Activated CD8-positive, alpha-beta T cell treated with anti-CD3 and anti-CD28 coated beads for 36 hours (primary cell): ENCODE measurements at places on chromosomes 2 and 18. TPM values are rescaled to one million over a fixed set of nuclear protein-coding genes. Genes with fewer than 3 reads are reported as not detected.

DNA sequence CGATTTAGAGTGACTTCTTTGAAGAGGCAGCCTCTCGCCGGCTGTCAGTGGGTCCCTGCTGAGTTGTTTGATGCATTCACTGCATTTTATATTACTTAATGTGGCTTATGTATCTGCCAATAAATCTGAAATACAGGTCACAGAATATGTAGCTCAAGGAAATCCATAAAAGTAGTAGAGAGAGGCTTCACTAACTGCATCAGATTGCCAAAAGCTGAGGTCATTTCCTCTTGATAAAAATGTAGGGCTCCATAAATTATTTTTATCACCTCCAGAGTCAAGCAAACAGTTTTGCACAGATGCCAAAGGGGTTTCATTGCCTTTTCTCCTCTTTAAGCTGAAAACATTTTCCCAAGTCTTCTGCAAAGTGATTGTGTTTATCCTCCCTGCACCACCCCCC, 36.5 kb upstream of the CCDC93 start:
- no peak for DNase-seq

KCNG2 gene
- total RNA-seq, result not detected

FLACC1 gene
- total RNA-seq, result 0.59 TPM

GRCh38 chr18:55732227-55733106, 144.5 kb upstream of the TCF4 start:
- DNase-seq, result no peak

GRCh38 chr2:3280683-3281520, 96.7 kb downstream of the EIPR1 start:
- DNase-seq, result no peak

- DNase-seq, result no peak
Measured at GRCh38 chr2:49948091-49948490, 793.8 kb upstream of the FSHR start.

KCNE4 gene
- not detected for total RNA-seq

LCT gene
- 0.11 TPM for total RNA-seq

DNA sequence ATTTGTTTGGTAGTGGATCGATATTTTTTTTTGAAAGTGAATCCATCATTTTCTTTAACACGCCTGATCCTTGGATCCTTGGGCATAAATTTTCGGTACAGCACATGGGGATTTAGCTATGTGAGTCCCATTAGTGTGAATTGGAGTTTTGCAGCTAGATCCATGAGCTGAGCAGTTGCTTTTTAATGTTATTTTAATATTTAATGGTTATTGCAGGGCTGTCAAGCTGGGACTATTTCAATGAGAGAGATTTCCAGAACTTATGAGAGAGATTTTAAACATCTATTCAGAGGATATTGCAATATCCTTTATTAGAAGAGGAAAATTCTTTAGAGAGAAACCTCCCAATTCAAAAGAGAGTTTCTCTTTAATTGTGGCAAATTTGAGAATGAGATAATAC, 35.6 kb upstream of the TCF4 start:
- no peak for DNase-seq

DNA sequence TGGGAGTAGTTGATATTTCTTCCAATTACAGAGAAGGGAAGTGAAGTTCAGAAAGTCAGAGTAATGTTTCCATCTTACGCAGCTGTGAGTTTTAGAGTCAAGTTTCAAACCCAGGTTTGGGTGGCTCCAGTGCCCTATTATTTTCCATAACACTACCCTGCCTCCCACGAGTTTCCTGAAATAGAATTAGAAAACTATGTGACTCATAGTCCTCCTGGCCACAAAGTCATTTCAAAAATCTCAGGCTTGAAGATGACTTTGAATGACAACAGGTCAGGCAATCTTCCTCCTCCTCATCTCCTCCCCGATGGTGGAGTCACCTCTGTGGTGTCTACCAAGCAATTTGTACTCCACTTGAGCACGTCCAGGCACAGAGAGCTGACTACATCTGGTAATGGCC, 212.3 kb upstream of the TRIB2 start:
- peak; percentile 67 for DNase-seq

GRCh38 chr2:13537771-13538349, 821.1 kb downstream of the TRIB2 start:
- no peak for DNase-seq

UGT1A3 gene
- total RNA-seq, result not detected

GRCh38 chr2:25674077-25674362, 643 bp upstream of the DTNB start:
- DNase-seq, result no peak

HSPD1 gene
- 1,051 TPM for total RNA-seq

GRCh38 chr2:112622528-112622849, 23.2 kb upstream of the SLC20A1 start:
- no peak for DNase-seq

DNA sequence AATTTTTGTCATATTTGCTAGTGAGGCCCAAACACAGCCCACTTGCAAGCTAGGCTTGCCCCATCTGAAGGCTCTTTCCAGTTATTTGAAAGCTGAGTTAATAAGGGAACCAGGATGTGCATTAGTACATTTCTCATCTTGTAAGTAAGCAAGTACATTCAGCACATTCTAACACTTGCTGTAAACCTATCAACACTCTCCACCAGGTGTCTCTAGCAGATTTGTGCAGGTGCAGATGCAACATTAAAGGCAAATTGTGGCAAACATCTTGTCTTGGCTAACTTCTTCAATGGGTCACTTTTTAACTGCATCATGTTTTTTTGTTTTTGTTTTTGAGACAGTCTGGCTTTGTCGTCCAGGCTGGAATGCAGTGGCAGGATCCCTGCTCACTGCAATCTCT, 25.3 kb upstream of the MFSD6 start:
- peak; percentile 37 for DNase-seq

- no peak for DNase-seq
Measured at GRCh38 chr2:138610201-138610953, 108.8 kb downstream of the SPOPL start.

IL1B gene
- total RNA-seq, result not detected

DNA sequence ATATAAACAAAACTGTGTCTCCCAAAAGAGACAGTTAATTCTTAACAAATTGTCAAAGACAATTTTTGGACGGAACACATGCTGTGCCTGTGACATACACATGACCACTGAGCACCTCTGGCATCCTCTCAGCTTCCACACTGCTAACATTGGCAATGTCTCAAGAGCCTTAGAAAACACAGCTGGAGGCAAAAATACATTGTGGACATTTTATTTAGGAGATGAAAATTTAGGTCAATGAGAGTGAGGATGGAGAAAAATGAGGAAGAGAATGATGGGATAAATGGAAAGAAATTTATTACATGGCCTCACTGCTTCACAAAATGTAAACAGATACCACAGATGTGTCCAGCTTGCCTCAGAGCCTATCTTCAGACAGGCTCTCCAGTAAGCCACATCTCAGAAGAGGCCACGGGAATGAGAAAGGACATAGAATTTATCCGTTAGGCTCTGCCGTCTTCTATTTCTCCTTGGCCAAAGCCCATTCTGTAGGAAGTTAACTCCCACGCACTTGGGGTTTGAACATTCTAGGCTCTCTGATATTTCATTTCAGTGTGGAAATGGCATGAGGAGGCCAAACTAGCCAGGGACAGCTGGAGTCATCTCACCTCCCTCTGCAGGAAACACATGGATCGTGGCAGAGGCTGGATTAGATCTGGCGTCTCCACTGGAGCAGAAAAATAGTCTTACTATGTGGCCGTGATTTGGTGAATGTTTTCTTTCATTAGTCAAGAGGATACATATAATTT, 519.4 kb upstream of the DSEL start:
- DNase-seq, result no peak

ABCG8 gene
- total RNA-seq, result not detected

MPV17 gene
- 72.3 TPM for total RNA-seq

- DNase-seq, result no peak
Measured at GRCh38 chr2:240993446-240994170, 4.8 kb upstream of the SNED1 start.

UGT1A1 gene
- total RNA-seq, result not detected

- no peak for DNase-seq
Measured at GRCh38 chr2:13413989-13414388, 697.3 kb downstream of the TRIB2 start.

GRCh38 chr2:179071810-179072355, 21.9 kb upstream of the CCDC141 start:
- DNase-seq, result no peak

DNA sequence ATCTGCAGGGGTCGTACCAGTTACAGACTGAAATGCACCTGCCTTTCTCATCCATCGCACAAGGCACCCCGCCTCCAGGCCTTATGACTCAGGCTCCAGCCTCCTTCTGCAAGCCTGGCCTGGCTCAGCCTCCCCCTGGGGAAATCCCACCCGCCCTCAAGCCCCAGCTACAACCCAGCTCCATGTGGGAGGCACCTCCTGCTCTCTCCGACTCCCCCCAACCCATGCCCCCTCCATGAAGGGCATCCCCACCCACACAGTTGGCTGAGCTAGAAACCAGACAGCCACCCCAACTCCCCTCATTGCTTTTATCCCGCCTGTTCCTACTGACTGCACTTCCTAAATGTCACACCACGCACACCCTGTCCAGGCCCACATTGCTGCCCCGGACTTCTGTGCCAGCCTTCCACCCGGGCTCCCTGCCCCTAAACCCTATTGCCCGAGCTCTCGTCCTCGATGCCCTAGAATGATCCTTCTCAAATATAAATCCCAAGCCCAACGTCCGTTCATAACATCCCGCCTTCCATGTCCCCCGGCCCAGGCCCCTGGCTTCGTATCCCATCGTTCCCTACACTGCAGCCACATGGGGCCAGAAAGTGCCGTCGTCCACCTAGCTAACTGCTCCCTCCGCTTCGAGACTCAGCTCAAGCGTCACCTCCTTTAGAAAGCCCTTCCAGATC, 9.9 kb downstream of the DNMT3A start:
- peak; percentile 89 for DNase-seq

DNA sequence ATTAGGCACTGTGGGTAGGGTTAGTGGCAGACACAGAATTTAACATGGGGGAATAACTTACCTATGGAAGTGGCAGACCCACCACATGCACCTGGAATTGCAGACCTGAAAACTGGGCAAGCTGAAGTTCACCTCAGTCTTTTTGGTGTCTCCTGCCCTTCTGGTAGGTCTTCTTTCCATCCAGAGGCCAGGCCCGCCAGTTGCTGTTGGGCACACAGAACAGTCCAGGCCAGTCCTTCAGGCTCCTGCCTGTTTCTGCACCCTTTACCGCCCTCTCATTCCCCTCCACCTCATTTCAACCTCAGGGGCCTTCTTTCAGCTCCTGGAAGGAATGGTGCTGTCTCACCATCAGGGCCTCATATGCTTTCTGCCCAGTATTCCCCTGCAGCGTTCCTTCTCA, 358.9 kb upstream of the ETAA1 start:
- no peak for DNase-seq

LINC00305 gene
- total RNA-seq, result not detected

GRCh38 chr18:45386041-45386655, 229.1 kb upstream of the SLC14A2 start:
- peak; percentile 42 for DNase-seq

- DNase-seq, result no peak
Measured at GRCh38 chr18:37546272-37546537, 19.4 kb downstream of the CELF4 start.

FAM110C gene
- total RNA-seq, result 0.96 TPM

DNA sequence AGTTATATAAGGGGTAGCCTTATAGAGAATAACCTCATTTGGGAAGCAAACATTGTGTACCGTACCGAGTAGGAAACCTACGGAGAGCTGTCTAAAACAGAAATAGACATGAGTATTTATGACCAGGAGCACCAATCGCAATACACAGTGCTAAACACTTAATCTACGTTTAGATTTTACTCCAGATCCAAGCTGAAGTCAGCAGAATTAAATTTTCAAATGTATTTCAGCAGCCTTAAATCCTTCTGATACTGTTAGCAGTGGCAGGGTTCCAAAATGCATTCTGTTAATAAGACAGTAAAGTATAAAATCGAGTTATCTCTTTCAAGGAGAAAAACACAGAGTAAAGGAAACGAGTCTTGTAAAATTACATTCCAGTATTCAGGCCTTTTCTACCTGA, 118.1 kb upstream of the ZNF521 start:
- DNase-seq, result no peak

GRCh38 chr2:43221763-43222474, 4.5 kb downstream of the ZFP36L2 start:
- peak; percentile 87 for DNase-seq

REEP1 gene
- 0.23 TPM for total RNA-seq

SLC66A2 gene
- 29.7 TPM for total RNA-seq

- DNase-seq, result no peak
Measured at GRCh38 chr2:173574324-173575112, 219.8 kb downstream of the CDCA7 start.

- DNase-seq, result no peak
Measured at GRCh38 chr18:4454537-4455112, 482 bp downstream of the DLGAP1 start.

DNA sequence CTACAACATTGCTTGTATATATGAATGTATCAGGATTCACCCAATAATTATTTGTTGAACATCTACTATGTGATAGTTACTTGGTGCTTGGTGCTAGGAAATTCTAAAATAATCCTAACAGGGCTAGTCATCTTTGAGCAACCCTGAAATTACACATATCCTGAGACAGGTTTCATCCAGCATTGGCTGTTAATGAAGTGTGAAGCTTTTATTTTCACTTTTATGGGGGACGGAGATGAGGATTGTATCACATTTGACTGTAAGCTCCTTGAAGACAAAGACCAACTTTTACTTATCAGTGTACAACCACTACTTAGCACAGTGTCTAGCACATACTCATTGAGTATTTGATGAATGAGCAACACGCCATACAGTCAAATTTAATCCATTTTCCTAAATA, 6.8 kb upstream of the GALM start:
- no peak for DNase-seq

- peak; percentile 40 for DNase-seq
Measured at GRCh38 chr2:42359965-42360483, 993 bp downstream of the COX7A2L start.

DNA sequence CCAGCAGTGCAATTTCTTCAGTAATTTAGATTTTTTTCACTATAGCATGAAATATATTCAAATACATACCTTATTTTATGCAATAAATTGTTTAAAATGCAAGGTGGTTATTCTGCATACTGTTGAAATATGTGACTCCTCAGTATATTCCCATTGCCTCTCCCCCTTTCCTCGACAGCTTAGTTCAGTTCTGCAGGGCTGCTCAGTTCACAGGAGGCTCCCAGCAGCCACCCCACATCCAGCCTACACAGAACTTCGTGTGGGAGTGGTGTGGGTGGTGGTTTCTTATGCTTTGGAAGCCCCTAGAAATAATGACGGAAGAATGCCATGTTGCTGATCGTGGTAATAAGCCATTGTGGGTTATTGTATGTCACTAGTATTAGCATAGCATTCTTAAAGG, 79.7 kb downstream of the FAM210A start:
- no peak for DNase-seq
